ENCODE measurements at places on chromosomes 6 and 20.

GRCh38 chr20:54468082-54468481 lies 7.3 kb upstream of the DOK5 start:
- no peak for DNase-seq

GRCh38 chr6:144637541-144637940 lies 352.4 kb downstream of the UTRN start:
- no peak for DNase-seq

- DNase-seq, result no peak
Observed at GRCh38 chr6:113428702-113429101, 428.4 kb upstream of the MARCKS start.

GRCh38 chr6:166533205-166533824 lies 53.2 kb downstream of the RAMACL start:
- no peak for DNase-seq

DNA sequence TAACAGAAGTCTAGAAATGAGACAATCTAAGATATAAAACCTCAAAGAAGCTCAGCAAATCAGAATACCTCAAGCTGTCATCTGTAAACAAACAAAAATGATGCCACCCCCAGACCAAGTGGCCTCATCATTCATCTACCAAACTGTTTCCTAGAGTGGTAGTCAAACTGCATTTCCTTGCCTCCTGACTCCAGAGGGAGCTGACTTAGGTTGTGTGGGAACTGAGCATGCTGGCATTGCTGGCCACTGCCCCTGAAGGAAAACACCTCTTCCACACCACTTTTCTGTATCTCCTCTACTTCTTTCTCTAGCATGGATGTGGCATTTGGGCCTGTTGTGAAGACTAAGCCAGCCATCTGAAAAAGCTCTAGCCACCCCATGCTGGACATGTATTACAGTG lies 56.3 kb downstream of the ZHX3 start:
- no peak for DNase-seq

DNA sequence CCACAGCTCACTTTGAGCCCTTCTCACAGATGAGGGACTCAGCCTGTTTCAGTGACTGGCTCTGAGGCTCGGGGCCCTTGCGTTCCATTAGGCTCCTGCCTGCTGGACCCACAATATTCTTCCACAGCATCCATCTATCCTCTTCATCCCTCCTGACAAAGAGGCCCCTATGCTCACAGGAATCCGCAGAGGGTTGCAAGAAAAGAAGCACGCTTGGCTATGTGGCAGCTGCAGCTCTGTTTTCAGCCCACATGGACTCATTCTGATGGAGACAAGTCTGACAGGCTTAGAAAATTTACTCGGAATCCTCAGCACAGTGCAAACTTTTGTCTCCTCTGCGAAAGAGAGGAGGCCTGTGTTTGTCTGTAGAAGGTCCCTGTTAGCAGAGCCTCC lies 207.5 kb downstream of the SYNDIG1 start:
- no peak for DNase-seq

GRCh38 chr20:16701296-16701695 lies 28.5 kb upstream of the SNRPB2 start:
- DNase-seq, result peak; percentile 25

DNA sequence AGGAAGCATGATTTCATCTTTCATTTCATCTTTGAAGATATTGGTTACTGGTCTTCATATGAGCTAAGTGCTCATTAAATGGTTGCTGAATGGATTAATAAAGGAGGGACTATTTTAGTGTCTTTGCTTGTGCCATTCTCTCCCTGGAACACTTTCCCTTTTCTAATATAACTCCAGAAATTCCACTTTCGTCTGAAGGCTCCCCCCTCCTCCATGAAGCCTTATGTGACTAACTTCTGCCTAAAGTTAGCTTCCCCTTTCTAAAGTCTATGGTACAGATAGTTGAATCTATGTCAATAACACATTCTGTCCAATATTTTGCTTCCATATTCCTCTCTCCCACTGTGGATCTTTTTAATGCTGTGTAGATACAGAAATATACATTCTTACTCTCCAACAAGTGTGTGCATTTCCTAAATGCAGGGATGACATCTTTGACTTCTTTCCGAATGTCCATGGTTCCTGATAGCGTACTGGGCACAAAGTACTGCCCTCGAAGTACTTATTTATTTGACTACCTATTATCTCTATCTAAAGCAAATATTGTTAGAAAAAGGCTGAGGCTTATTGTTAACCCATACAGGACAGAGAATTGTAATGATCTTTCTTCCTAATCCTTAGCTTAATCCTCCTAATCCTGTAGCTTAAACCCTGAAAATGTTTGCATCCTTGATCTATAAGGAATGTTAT lies 84.7 kb upstream of the ELOVL5 start:
- no peak for DNase-seq

- no peak for DNase-seq
Observed at GRCh38 chr6:31216208-31216898, 45.9 kb upstream of the POU5F1 start.

DNA sequence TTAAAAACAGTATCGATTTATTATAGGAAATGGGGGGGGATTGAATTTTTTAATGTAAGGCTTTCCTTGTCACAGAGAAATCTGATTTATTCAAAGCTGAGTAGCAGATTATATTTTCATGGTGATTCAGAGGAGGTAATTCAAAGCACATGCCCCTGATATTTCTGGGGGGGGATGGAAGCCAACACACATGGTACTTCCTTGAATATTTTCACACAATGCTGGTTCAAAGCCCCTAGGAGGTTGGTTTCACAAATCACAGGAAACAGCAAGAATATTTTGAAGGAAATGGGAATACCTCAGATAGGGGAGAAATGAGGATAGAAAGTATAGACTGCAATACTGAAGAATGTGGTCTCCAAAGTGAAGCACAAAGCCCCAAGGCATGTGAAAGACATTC lies 98.8 kb downstream of the RTN4IP1 start:
- no peak for DNase-seq

DNA sequence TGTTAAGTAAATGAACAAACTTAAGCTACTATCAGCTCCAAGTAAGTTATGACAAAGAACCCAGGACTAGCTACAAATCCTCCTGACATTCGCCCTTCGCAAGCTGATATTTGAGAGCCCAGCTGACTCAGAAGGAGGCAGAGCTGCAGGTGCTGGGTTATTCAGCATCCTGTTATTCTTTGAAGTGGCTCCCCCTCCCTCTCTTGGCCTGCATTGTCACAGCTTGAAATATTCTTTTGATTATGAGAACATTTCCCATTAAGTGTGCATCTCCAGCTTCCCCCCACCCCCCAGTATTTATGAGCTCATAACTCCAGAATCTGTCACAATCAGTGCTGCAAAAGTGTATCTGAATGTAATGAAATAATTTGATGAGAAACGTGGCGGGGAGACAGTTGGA lies 78.8 kb upstream of the RALY start:
- DNase-seq, result no peak

GRCh38 chr20:9215539-9215938 lies 146.7 kb downstream of the PLCB4 start:
- no peak for DNase-seq

GRCh38 chr6:71246596-71246995 lies 42.0 kb upstream of the OGFRL1 start:
- no peak for DNase-seq
